B cell (primary cell): ENCODE measurements at places on chromosomes 12 and 14. TPM values are rescaled to one million over a fixed set of nuclear protein-coding genes. Genes with fewer than 3 reads are reported as not detected.

DNA sequence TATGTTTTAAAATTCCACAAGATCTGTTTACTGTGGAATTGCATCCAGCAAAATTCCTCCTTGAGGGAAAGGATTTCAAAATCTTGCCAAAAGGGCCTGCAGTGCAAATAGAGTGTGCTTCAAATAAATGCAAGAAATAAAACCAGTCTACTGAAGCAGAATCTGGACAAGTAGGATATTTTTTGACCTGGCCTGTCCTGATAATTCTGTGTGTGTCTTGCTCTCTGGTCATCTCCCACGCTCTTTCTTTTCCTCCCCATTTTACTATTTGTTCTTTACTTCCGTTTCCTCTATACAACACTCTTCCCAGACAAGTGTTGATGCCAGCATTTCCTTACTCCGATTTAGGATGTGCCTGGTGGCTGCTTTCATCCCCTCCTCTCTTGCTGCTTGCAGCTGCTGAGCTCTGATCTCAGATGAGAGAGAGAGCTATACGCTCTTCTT, 115.9 kb downstream of the GPR135 start:
- DNase-seq, result no peak

DNA sequence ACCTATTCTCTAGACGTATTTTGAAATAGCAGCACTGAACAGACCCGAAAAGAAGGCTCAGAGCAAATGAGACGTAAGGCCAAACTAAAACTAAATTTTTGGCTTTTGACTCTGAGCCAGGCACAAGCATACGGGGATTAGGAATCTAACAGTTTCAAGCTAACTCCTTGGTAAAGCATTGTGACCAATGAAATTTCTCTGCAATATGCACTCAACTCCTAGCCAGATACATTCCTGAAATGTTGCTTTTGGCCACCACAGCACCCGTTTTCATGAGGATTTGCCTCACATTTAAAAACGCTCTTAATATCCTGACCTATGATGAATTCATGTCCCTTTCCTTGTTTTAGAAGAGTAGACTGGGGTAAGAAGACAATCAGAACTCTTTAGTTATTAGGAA, 53.1 kb upstream of the NPFF start:
- DNase-seq, result no peak

- no peak for DNase-seq
Observed at GRCh38 chr12:93689076-93689834, 12.1 kb downstream of the CRADD start.

DNA sequence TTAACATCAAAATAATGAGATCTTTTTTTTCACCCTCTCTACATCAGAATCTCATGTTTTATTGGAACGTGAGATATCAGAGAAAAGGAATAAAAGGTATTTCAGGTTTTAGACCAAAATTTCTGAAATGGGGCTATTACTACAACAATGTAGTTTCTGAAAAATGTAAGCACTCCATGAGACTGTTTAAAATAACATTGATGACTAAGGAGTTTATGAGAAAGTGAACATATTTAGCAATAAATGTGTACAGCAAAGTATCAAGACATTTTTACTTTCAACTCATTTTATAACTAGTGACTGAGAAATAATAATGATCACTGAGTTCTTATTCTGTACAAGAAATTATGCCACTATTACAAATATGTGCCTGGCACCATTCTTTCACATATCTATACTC, 39.3 kb upstream of the ABCC9 start:
- no peak for DNase-seq

DNA sequence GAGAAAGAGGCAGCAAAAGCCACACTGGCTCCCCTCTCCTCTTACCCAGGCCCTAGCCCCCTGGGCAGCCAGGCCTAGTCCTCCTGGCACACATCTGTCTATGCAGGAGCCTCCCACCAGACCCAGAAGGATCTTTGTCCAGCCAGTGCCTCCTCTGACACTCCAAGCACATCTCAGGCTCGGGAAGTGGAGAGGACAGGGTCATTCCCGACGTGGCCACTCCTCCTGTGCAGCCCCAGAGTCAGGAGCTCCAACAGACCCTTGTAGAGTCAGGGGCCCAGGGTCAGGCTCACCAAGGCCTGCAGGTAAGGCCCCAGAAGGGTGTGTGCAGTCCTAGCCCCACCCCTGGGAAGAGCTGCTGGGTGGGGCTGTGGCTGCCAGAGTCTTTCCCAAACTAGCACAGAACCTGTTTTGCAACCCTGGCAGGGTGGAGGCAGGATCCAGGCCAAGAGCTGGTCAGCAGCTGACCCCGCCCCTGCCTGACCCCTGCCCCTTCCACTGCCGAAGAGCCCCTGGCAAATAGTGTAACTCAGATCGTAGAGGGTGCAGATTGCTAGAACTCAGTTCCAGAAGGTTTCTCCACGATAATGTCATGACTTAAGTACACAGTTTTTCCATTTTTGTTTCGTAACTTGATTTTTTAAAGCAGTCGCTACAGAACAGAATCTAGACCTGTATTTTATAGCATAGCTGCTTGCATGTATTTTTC, 26.6 kb upstream of the PNMA1 start:
- DNase-seq, result no peak

GRCh38 chr12:46907791-46908190, 82.0 kb upstream of the SLC38A4 start:
- no peak for DNase-seq

GRCh38 chr12:122951979-122952892, 14.0 kb downstream of the ABCB9 start:
- DNase-seq, result peak; percentile 84

The EIF2S3B gene
- total RNA-seq, result 0.54 and 0.73 TPM in 2 replicates

The EPYC gene
- not detected in 2 replicates for total RNA-seq

The SERPINA3 gene
- total RNA-seq, result not detected in 2 replicates

The TMED10 gene
- total RNA-seq, result 111 and 119 TPM in 2 replicates

- no peak for DNase-seq
Observed at GRCh38 chr14:101358320-101359125, 202.8 kb upstream of the DIO3 start.

GRCh38 chr12:50065726-50066310, 8.4 kb downstream of the ASIC1 start:
- no peak for DNase-seq

The RGS6 gene
- not detected in 2 replicates for total RNA-seq

The MYO1H gene
- total RNA-seq, result not detected in 2 replicates

DNA sequence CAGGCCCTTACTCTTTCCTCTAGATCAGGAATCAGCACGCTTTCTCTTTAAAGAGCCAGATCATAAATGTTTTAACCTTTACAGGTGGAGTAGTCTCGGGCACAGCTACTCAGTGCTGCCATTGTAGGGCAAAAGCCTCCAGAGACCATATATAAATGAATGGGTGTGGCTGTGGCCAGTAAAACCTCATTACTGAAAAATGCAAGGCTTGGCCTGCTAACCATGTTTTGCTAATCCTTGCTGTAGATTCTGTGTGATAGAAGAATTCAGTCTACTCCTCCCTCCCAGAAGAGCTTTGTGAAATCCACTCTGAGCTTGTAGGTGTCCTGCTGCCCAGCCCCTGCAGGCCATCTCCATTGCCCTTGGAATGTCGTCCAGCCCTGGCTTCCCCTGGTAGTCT, 58.1 kb downstream of the HSP90AA1 start:
- DNase-seq, result no peak

DNA sequence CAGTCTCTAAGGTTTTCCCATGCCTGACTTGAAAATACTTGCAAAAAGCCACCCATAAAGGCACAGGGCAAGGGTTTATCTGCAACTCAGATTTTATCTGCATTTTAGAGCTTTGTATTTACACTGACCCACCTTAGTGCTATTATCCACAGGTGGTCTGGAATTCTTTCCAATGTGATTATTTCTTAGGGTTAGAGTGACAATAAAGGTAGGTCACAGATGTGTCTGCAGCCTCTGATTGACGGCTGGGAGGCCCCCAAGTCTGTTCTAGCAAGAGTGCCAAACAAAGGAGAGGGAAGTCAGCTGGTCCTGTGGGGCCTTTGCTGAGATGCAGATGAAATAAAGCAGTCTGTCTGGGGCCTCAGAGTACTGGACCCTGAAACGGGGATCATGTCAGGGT, 64.0 kb downstream of the FRMD6 start:
- no peak for DNase-seq

DNA sequence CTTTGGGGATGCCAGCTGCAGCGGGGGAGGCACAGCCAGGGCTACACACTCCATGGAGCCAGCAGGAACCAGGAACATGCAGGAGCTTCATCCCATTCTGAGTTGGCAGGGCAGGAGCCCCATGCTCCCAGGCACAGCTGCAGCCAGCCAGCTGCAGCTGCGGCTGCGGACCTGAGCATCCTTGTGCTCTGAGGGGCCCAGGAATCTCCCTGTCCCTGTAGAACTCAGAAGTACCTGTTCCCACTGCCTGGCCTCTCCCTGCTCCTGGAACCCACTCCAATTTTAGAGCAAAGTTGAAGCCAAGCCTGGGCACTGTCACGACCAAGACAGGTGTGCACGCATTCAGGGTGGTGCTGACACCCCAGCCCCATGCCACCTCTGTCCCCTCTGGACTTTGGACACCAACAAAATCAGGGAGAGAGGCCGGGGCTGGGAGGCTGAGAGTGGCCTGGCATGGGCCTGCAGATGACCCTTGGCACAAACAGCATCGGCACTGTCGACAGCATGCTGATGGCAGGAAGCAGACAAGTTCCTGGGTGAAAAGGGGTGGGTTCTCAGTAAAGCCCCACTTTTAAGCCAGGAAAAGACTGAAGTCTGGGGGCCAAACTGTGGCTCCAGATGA, 257.3 kb upstream of the LRFN5 start:
- DNase-seq, result no peak
